ENCODE measurements at places on chromosomes 2 and 18.

DNA sequence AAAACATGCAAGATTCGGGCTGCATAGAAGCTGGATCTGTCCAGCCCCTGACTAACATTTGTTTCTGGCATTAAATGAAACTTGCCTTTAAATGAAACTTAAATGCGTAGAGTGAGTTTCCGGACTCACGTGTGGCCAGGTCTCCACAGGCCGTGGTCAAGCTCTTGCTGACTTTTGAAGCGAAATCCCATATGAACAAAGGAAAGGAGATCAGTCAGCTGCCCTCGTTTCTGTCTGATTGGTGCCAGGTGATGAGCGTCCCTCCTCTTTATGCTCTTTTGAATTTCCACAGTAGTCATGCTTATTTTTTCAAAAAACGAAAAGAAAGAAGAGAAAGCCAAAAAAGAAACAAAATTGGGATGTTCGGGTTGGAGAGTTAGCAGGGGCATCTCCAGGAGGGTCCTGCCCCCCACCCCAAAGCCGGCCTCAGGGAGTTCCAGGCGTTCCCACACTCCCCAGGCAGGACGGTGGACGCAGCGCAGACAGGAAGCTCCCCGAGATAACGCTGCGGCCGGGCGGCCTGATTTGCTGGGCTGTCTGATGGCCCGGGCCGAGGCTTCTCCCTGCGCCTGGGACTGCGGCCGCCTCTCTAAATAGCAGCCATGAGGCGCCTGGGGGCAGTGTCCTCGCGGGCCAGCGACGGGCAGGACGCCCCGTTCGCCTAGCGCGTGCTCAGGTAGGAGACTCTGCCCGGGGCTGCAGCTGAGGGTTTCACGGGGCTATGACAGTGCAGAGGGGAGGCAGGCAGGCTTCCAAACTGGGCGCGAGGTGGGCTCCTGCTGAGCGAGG, at the start of gene COLEC11:
Gene COLEC11 (plus strand): TSS at position 620 of the 789 bp plus-strand sequence. CDS start 9,229 bp downstream, outside the sequence.
- DNase-seq = no peak

DNA sequence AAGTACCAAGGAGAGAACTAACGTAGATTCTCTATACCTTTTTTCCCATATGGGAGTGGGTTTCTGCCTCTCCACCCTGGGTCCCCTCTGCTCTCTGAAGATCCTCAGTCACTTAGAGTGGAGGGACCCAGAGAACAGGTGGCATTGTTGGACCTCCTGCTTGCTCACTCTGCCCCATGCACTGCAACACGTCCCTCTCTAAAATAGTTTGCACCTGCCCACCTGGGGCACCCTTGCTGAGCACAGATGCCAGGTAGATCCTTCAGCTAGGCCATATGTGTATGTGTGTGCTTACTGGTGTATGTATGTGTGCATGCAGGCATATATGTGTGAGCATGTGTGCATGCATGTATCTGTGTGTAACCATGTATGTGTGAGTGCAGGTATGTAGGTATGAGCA, 2.2 kb downstream of the IL36RN start:
- no peak for DNase-seq

DNA sequence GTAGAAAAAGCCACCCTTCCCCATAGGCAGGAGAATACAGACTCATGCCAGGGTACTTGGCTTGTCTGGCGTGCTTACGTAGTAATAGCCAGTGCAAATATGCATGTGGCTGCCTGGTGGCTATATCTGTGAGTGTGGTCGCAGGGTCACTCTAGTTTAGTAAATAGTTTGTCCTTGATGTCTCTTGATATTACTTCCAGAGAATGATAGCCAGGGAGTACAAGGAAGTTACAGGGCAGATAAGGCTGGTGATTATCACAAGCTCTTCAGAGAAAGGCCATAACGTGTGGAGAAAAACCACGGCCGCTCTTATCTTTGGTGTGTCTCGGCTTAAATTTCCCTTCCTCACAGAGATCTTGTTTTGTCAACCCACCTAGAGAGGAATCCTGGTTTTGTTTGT, 54.3 kb upstream of the SLC39A10 start:
- no peak for DNase-seq

DNA sequence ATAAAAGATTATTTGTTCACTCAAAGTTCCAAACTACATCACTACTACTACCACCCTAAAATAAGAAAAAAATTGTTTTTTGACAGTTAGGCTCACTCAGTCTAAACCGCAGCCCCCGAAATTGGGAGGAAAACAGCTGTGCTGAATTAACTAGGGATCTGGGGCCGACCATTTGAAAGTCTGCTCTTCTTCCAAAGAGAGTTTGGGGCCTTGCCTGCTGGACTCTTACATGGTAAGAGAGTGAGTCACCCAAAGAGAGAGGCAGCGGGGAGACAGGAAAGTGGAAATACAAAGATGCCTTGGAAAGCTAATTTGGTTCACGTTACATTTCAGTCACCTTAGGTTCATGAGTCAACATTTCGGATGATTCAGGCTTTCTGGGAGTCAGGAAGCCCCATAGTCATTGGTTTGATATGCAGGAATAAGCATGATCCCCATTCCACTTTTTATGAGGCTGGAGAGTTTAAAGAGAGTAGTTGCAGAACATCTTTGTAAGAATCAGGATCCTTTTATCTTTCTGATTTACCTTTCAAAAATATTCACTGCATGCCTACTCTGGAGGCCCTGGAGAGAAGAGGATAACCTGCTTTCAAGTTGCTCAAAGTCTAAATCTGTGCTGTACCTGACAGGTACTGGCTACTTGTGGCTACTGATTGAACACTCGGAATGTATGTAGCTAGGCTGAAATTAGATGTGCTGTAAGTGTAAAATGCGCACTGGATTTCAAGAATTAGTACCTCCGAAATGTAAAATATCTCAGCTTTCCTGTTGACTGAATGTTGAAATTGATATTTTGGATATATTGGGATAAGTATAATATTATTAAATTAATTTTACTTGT, 995 bp upstream of the RTN4 start:
- peak; percentile 10 for DNase-seq

- no peak for DNase-seq
Measured at GRCh38 chr2:64960819-64961218, 28.4 kb upstream of the SLC1A4 start.

DNA sequence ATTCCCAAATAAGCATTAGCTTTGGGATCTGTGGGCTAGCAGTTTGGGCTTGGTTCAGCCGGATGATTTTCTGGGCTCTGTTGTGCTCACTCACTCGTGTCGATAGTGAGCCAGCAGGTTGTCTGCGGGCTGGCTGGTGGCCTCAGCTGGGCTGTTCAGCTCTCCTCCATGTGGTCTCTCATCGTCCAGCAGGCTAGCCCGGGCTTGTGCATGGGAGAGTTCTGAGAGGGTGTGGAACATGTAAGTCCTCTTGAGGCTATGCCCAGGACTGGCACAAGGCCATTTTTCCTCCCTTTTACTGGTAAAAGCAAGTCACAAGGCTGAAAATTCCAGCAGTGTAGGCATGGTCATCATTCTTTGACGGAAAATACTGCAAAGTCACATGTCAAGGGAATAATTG, 38.5 kb downstream of the NTSR2 start:
- DNase-seq = no peak

DNA sequence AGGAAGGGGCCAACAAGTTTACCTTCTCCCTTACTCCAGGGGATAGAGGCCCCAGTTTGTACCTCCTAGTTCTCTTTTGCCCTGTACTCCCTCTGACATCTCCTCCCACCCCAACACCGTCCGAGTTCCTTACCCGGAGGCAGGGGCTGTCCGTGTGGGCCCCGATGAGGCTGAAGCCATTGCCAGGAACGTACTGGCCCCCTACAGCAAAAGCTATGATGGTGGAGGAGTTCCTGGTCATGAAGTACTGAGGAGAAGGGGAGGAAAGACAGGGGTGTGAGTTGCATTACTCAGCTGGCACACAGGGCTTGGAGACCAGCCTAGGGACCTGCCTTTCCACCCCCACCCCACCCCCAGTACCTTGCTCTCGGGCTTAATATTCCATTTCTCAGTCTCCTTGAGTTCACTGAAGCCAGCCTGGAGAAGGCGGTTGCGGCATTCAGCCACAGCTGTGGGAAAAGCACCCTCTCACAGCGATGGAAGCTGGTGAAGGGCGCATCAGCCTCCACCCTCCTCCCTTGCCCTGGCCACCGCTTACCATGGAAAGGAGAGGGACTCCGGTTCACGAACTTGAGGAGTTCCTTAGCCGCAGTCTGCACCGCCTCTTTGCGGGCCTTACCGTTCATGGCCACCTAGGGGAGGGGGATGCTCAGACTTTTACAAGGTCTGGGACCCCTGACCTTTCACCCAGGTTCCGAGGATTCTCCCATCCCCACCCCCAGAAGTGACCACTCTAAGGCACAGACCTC, 1.0 kb downstream of the DNPEP start:
- DNase-seq = no peak

GRCh38 chr2:60033325-60033724, 520.1 kb downstream of the BCL11A start:
- no peak for DNase-seq

Measured in activated T-cell treated with anti-CD3 and anti-CD28 coated beads, Interleukin-2, amount 50 U/mL, for 4 hours (primary cell).